Head of caudate nucleus (tissue), 42 donors: ENCODE measurements at places on chromosomes 16 and 17.

DNA sequence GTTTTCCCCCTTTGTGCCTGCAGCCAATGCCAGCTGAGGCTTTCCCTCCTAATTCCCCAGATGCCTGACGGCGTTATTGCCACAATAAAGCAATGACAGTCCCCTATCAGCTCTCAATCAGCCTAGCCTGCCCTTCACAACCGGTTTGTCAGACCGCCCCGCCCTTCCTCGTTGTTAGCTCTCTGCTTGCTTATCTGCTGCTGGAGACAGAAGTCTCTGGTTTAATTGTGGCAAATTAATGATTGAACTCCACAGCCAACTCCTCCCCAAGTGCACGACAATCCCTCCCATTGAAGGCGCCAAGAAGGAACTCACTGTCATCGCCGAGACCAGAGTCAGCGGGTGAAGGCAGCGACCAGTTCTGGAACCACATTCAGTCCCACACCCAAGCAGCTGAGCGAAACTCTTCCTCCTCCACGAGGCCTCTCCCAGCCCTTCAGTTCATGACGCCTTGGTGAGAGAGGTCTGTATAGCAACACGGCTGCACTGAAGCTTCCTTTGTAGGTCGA is 474.4 kb downstream of the SLC39A11 start:
- no peak for DNase-seq

DNA sequence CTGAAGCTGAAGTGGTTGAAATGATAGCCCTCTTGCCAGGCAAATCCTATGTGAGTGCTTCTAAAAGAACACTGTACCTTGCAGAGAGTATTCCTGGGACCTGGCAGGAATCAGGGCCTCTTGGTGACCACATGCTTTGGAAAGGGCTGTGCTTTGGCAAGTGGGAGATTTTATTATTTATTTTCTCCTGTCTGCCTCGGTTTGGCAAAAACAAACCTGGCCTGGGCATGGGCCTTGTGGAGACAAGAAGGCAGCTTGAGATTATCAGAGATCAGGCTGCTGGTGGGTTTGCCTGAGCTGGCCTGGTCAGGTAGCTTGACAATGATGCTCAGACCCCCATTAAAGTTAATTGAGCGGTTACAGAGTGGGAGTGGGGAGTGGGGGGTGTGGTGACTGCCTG is 24.6 kb downstream of the ABCC1 start:
- DNase-seq: no peak

GRCh38 chr16:88602091-88602490 is 31.9 kb downstream of the ZC3H18 start:
- no peak for DNase-seq

DNA sequence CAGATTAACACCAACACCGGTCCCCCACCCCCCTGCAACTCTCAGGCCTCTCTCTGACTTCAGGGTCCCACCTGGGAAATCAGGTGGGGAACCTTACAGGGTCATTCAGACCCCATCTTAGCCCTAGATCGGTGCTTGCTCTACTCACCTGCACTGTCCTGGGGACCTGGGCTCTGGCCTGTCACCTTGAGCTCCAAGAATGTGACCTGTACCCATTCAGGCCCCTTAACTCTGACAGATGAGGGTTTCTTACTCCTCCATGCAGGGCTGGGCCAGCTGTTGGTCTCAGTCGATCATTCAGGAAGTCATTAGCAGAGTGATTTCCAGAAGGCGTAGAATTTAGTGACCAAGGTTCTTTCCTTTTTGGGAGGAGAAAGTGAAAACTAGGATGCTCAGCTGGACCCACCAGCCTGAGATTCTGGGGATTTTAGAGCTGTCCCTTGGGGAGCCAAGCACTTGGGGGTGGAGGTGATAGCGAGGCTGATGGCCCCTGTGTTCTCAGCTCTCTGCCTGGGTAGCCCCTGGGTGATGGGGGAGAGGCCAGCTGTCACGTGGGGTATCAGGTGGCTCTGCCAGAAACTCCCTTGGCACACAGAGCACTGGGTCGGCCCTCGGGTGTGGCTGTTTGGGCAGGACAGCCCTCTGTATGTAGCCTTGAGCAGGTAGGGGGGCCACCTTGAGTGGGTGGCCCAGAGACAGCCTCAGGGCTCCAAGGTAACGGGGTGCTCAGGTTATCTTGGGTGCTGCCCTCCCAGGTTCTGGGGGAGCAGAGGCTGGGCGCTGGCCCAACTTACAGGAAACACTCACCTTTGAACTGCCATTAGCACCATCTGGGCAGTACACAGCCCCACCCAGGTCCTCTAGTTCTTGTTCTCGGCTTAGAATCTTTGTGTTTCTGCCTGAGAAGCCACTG is 724 bp downstream of the MVP start:
- DNase-seq: no peak

GRCh38 chr16:82651921-82652601 is 25.3 kb downstream of the CDH13 start:
- no peak for DNase-seq

DNA sequence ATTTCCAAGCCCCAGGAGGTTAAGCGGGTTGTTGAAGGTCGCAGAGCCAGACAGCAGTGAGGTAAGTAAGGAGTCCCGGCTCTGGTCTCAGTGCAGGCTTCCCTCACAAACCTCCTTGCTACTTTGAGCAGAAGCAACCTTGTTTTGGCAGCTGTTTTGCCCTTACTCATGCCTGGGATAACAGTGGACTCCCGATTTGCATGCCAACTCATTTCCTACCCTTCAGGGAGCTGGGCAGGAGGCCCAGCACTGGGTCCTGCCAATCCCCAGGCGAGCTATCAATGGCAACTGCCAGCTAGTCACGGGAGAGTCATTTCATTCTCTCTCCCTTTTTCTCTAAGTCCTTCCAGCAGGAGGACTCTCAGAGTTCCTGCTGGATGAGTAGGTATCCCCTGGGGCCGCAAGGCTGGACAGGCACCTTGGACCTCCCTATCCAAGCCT is 72.0 kb upstream of the KSR1 start:
- DNase-seq: no peak

GRCh38 chr16:47627085-47627639 is 166.0 kb downstream of the PHKB start:
- DNase-seq: no peak

GRCh38 chr17:78879635-78880186 is 23.3 kb downstream of the CEP295NL start:
- DNase-seq: peak; percentile 52

DNA sequence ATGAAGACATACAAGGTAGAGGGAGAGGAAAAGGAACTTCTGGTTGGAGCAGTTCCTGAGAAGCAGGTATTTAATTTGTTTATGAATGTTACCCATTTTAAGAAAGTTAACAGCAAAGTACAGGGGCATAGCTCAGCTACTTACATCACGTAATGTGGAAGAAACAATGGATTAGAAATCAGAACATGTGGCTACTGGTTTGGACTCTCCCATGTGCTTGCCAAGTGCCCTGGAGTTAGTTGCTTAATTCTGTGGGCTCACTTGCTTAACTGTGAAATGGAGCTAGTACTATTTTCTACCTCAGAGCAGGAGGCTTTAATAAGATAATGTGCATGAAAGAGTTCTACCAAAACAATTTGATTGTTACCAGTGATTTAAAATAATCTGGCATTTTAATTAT is 27.3 kb downstream of the RSPRY1 start:
- no peak for DNase-seq

- no peak for DNase-seq
These were observed 11.5 kb downstream of the CETP start for GRCh38 chr16:56973294-56973689.

- no peak for DNase-seq
These were observed 6.5 kb downstream of the LGALS3BP start for GRCh38 chr17:78973196-78973595.

DNA sequence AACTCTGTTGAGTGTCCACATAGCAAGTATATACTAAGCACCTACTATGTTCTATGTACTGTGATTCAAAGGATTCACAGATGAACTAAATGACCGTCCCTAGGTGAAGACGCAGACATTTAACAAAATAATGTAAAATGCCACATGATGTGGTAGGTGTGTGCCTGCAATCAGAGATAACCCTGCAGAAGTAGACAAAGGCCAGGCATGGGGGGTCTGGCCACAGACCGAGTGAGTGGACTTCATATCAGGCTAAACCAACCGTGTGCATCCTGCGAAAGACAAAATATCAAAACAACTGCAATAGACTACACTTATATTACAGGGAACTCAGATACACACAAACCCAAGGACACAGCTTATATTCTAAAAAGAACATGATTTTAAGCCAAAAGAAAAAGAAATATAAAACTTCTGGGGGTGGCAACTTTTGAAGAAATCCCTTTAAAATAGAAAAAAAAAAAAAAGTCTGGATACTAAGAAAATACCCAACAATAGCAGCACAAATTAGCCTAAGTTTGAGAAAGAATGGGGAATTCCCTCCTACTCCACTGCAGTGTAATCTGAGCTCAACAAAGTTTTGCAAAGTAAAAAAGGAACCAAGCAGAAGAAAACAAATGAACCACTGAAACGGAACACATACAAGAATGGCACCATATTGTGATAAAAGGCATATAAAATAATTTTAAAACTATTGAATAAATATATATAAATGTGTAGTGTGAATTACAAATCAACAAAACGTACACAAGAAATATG is 12.3 kb downstream of the HSDL1 start:
- no peak for DNase-seq

DNA sequence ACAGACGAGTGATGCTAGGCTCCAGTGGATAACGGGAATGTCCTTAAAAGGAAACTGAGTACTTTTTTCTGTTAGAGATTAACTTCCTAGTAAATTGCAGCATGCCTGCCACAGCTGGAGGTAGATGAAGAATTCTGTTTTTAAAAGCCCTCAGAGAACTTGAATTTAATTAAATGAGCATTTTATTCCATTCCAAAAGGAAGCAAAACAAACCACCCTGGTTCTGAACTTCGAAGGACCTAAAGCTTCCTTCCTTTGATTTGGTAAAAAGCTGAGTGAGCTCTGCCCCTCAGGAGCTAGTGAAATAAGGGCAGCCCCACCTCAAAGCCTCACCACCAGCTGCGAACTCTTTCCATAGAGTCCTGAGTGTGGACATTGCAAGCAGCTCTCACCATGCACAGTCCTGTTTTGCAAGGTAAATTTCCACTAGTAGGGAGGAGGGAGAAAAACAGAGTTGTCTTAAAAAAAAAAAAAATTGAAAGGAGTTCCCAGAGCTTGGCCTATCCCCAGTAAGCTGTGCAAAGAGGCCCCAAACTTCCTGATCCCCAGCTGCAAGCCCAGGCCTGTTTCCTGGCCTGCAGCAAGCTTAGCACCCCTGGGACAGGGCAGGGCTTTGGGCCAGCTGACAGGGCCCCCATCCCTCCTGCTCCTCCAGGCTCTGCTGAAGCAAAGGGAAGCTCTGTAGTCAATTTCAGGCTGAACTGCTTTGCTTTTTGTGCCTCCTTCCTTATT is 11.2 kb downstream of the CHD9NB start:
- DNase-seq: no peak

- DNase-seq: no peak
These were observed 112.9 kb downstream of the SEC14L1 start for GRCh38 chr17:77253611-77254051.

DNA sequence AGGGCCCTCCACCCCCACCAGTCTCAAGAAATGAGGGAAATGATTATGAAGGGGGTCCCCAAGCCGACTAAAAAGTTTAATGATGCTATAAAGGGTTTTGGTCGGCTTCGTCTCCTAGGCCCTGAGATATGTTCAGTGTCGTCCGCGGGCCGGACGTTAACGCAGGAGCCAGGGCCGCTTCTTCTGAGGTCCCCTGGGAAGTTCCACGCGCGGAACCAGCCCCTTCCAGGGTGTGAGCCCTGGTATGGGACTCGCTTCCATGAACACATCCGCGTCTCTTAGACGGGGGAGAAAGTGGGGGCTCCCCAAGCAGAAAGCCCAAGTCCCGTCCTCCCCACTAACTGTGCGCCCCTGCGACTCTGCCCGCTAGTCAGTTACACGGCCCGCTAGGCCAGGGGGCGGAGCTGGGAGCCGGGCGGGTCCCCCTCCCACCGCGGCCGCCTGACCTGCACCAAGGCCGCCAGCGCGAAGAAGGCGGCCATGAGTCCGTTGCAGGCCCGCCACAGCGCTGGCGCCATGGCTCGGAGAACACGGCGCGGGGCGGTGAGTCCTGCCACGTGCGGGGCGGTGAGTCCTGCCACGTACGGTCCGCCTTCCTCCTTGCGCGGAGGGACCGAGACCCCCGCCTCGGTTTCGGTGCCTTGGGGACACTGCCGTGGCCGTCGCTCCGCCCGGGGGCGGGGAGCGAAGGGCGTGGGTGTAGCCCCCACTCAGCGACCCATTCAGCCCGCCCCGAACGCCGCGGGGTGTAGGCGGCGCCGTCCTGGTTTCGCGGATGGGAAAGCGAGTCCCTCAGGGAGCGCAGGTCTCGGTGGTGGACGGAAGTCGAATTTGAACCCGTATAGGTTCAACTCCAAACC is at the start of gene TMEM220:
TMEM220 (minus strand) TSS at position 690 of the 860 bp plus-strand sequence; CDS start at position 518, 172 bp downstream.
- peak; percentile 76 for DNase-seq

GRCh38 chr17:3921006-3921405 is 4.7 kb upstream of the P2RX1 start:
- no peak for DNase-seq
